DMS153 (cell line): ENCODE measurements at places on chromosomes 2 and 18.

- DNase-seq: no peak
These were observed 90.7 kb upstream of the TFCP2L1 start for GRCh38 chr2:121375621-121376159.

DNA sequence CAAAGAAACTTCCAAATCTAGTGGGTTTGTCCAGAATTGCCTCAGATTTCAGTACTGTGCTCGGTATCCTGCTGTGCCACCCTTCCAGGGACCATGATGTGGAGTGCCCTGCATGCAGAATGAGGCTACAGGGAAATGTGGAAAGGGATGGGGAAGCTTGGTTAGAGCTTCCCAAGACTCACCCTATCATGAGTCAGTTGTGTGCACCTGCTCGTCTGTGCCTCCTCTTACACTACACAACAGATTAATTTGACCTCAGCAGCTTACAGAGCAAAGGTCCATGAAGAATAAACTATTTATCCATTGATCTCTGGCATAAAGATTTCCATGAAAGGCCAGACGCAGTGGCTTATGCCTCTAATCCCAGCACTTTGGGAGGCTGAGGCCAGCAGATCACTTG, 21.3 kb upstream of the NCK2 start:
- DNase-seq: no peak

- no peak for DNase-seq
These were observed 298.4 kb downstream of the LPIN1 start for GRCh38 chr2:12044857-12045256.

DNA sequence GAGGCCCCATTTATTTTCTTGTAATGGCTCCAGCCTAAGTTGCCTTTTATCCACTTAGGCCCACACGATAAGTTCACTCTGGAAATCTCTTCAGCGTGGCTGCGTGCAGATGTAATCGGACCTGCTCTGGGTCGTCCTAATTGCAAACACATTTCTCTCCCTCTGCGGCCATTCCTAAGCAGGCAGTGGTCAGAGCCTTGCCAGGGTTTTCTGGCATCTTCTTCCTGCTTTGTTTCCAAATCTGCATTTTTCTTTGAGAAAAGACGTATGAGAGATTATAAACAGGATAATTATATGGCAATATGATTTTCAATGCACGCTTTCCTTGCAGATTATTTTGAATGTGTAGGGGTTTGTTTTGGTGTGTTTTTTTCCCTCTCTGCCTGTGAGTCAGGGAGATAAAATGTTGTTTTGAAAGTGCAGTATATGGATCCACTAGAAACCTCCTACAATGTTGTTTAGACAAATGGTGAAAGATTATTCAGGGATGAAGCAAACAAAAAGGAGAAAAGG, 239.4 kb upstream of the TANK start:
- no peak for DNase-seq

GRCh38 chr2:37671816-37672103, 318 bp upstream of the CDC42EP3 start:
- DNase-seq: no peak

DNA sequence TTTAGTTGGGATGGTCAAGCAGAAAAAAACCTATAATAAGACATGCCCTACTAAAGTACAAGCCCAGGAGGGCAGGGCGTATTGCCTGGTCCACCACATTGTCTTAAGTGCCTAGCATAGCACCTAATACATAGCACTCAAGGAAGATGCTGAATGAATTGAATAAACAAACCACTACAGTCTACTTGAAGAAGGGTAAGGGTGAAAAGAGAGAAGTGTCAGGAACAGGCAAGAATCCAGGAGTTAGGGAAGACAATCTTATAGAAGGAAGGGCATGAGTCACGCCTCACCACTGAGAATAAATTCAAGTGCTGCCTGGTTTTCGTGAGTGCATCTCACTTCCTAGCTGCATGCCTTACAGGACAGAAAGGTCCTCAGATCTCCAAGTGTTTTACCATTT, 13.9 kb downstream of the SLC19A3 start:
- DNase-seq: no peak

DNA sequence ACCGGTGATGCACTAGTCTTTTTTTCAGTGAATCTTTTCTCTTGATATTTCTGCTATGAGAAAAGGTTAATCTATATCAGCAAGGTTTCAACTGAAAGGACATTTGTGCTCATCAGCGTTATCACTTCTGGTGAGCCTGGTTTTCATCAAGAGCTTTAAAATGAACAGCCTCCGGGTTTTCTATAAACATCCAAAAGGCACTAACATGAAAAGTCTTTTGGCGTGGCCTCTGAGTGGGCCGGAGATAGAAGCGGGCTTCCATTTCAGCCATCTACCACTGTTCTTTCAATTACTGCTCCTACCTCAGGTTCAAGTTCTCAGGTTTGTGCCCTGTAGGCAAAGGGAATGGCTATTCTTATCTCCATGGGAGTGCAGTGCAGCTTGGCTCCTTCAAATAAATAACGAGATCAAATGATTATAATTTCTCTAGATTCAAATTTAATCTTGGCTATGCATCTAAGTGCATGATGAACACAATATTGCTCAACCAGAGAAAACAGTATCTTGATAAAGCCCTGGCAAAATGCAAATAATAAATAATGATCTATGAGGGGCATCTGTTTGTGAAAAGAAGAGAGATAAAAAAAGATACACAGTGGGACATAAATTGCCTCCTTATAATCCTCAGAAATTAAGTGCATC, 314.8 kb downstream of the CDH2 start:
- DNase-seq: no peak
